ENCODE measurements at places on chromosomes 1 and 21. TPM values are rescaled to one million over a fixed set of nuclear protein-coding genes. Genes with fewer than 3 reads are reported as not detected.

SMIM1 gene
- not detected for total RNA-seq

DNA sequence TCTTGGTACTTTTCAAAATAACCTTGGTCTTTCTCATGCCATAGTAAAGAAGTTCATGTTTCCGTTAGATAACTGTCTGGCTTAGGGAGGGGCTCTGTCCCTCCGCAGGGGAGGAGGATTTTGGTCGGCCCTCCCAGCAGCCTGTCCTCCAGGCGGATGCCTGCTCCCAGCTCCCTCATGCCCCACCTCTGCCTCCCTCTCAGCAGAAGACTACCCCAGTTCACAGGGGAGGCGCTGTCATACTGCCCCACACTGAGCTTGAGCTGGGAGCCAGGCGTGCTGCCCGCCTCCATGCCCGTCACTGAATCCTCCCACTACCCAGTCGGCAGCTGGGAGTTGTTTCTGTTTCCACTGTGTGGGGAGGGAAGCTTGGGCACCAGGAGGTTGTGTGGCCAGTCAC is 127.3 kb downstream of the CAMTA1 start:
- DNase-seq: no peak

GRCh38 chr21:25170681-25171080 is 436.6 kb downstream of the MRPL39 start:
- no peak for DNase-seq

- DNase-seq: no peak
These were observed 101.6 kb downstream of the NOS1AP start for GRCh38 chr1:162171111-162171510.

- peak; percentile 12 for DNase-seq
These were observed 153.6 kb downstream of the CNIH3 start for GRCh38 chr1:224769452-224770335.

UBXN10 gene
- 0.11 TPM for total RNA-seq

C21orf58 gene
- 16.9 TPM for total RNA-seq

DNA sequence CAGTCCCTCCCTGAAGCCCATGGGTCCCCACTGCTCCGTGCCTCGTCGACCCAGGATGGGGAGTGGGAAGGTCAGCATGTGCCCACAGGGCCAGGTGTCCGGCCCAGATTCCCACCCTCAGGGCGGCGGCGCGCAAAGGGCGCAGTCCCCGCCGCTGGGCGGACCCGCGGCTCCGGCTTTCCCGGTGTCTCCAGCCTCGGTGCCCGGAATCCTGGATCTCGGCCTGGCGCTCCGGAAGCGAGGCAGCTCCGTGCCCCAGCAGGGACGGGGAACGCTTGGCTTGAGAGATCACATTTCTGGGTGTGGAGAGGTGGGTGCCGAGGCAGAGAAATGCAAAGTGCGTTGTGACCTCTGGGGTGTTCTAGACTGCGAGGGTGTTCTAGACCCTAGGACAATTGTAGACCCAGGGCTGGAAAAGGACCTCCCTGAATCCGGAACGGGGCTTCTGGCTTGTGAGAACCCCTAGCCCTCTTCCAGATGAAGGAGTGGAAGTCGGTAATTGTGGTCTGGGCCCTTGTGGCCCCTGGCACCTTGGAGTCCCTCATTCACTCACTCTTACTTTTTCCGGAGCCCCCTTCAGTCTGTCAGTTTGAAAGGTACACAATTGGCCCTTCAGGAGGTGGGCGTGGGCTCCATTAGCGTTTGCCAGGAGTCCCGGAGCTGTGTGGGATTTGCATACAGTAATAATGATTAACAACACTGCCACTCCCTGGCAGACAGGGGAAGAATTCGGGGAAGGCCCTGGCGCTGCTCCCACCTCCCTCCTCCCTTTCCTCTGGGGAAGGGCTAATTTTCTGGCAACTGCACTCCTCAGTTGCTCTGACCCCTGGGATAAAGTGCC is 1.6 kb upstream of the KCND3 start:
- peak; percentile 83 for DNase-seq

DNA sequence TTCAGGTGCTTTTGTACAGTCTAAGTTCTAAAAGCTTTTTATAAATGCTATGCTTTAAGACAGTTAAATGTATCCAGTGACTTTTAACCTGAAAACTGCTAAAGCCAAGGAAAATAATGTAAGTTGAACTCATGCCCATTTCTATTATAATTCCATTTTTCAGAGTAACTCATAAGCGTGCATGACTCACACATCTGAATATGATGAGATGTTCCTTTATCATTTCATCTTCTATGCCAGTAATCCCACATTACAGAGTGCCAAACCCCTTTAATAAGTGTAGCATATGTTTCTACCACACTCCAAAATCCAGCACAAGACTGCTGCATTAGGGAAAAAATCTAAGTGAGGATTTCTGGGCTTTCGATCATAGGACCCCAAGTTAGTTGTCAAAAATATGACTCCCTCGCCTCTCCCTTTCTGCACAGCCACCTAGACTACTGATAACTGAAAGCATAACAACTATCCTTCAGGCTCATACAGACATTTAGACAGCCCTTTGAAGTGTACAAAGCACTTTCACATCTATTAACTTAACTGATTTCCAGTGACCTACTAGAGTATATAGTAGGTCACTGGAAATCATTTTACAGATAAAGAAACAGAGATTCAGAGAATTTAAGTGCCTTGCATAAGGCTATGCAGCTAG is 45.3 kb downstream of the JAK1 start:
- DNase-seq: no peak

DNA sequence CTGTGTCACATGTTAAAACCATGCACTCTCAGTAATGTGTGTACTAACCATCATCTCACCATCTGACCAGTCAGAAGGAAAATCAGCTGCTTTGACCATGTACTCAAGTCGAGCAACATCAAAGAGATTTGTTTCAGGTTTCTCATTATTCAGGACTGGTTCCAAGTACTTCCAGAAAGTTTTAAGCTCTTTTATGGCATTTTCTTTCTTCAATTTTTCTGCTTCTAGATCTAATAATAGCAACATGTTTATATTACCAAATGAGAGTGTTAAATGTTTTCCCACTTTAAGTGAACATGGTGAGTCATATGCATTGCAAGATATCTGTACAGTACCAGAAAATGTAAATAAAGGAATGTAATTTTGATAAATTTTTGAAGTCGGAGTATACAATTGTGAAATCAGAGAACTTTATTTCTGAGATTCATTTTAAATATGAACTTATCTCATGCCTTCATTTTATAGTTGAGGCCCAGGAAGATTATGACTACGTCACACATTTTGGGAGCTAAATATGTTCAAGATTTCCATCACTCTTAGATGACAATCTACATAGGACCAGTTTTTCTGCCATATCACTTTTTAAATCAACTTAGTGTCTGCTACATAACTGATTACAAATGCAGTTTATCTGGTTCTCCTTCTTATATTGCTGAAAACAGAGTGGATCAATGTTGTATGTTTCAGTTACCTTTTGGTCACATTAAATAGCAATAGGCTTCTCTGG is 87.2 kb downstream of the SPAG17 start:
- DNase-seq: no peak

CACHD1 gene
- total RNA-seq: 7.1 TPM

LAMC1 gene
- total RNA-seq: 106 TPM

GRCh38 chr1:110850627-110851026 is 22.3 kb upstream of the CD53 start:
- DNase-seq: no peak

DNA sequence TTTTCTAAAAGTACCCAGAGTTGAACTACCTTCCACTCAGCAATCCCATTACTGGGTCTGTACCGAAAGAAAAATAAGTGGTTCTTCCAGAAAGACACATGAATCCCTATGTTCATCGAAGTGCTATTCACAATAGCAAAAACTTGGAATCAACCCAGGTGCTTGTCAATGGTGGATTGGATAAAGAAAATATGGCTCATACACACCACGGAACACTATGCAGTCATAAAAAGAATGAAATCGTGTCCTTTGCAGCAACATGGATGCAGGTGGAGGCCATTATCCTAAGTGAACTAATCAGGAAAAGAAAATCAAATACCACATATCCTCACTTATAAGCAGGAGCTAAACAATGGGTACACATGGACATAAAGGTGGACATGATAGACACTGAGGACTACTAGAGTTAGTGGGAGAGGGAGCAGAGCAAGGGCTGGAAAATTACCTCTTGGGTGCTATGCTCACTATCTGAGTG is 32.9 kb upstream of the JUN start:
- DNase-seq: peak; percentile 15

DNA sequence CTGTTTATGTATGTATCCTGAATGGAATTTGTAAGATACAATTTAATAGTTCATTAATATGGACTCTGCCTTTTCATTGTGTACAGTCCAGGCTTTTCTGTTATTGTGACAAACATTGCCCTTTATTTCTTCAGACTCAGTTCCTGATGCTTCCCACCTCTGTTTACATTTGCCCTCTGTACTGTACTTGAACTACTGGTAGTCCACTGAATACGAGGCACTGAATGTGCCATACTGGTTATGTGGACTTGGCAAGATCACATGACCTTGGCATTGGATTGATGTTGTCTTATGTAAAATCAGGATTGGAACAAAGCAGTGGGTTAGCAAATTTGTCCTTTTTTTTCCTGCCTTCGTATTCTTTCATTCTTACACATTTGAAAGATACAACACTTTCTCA is 27.8 kb downstream of the RALGPS2 start:
- DNase-seq: no peak

RNU1-4 gene
- total RNA-seq: 306 TPM

VCAM1 gene
- total RNA-seq: 81.5 TPM

SFN gene
- total RNA-seq: 1.8 TPM

MPL gene
- 0.06 TPM for total RNA-seq

Measured in Daoy (cell line).